ENCODE measurements at places on chromosomes 2 and 18.

DNA sequence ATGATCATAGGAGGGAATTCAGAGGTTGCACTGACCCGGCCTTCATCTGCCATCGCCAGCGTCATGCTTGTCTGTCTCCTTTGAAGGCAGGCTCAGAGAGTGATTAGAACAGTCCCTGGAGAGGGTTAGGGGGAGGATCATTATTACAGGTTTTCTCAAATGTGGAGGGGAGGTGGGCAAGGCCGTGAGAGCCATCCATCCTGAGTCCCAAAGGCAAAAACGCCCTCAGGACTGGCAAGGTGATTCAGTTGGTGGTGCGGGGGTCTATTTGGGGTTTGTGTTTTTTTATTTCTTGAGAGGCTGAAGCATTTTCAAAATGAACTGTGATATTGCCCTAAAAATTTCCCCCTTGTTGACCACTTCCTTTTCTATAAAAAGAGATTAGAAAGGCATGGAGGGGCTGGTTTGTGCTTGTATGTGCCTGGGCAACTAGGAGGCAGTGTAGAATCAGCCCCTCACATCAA is 39.3 kb upstream of the GYPC start:
- no peak for DNase-seq

DNA sequence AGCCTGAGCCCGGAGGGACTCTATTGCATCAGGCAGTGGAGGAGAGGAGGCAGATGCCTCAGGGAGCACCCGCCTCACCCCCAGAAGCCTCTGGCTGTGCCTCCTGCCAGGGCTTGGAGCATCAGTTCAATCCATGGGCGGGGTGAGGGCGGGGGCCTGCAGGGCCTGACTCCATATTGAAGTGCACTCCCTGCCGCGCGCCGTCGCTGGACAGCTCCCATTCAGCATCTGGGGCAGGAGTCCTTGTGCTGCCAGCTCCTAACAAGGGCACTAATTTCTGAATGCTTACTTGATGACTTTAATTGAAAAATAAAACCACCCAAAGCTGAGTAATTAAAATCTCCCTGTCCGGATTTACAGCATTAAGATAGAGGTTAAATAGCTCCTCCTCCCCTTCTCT is 23.8 kb downstream of the C1QL2 start:
- no peak for DNase-seq

DNA sequence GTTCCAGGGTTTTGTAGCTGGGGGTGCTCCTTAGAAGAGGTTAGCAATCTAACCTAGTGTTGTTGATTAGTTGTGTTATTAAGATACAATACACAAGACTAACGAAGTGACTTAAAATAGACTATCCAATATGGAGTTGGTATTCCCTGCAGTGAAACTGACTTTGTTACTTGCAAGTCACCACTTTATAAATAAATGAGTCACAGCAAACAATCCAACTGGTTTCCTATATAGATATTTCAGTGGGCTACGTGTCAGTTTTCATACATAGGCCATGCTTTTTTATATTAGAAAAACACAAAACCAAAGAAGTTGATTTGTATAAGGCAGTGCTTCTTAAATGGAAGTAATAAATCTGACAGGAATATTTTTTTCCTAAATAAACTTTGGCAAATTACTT is 274.0 kb downstream of the CAMKMT start:
- DNase-seq, result no peak

GRCh38 chr2:143553261-143553660 is 424.0 kb downstream of the ARHGAP15 start:
- no peak for DNase-seq

GRCh38 chr2:112622528-112622849 is 23.2 kb upstream of the SLC20A1 start:
- DNase-seq, result no peak

DNA sequence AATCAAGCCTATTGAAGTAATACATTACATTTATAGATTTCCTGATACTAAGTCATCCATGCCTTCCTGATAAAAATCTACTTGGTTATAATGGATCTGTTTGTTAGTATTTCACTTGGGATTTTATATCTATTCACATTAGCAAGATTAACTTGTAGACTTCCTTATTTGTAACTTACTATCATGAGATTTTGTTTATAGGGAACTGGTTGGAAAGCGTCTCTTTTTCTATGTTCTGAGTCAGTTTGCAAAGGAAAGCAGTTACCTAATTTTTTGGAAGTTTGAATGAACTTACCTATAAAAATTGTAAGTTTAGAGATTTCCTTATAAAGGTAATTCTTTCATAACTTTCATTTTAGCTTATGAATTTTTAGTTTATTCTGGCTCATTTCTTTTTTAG is 141.4 kb downstream of the SMAD7 start:
- no peak for DNase-seq

DNA sequence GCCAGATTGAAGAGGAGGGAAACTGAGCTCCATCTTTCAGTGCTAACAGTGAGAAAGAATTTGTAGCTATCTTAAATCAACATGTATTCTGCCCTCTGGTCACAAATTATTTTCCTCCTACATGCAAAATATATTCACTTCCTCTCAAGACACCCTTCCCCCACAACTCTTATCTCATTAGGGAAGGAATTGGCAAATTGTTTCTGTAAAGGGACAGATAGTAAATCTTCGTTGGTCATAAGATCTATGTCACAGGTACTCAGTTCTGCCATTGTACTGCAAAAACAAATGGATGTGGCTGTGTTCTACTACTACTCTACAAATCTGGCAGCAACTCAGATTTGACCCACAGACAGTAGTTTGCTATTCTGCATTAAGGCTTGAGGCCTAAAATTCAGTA is 53.0 kb upstream of the CYP20A1 start:
- DNase-seq, result no peak

GRCh38 chr18:59083136-59083818 is 56.4 kb upstream of the SEC11C start:
- DNase-seq, result no peak

GRCh38 chr2:36549165-36549574 is 48.8 kb downstream of the FEZ2 start:
- DNase-seq, result no peak

DNA sequence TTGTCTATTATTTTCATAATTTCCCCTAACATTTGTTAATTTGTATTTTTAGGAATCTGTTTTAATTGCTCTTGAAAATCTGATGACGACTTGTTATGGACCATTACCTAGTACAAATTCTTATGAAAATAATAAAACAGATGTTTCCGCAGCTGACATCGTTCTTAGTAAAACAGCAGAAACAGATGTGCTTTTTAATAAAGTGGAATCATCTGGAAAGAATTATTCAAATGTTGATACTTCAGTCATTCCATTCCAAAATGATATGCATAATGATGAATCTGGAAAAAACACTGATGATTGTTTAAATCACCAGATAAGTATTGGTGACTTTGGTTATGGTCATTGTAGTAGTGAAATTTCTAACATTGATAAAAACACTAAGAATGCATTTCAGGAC is 69.9 kb downstream of the PMS1 start:
- DNase-seq, result no peak

- no peak for DNase-seq
Measured at GRCh38 chr2:232444409-232445148, 11.4 kb upstream of the ALPI start.

- no peak for DNase-seq
Measured at GRCh38 chr2:169291517-169291916, 70.8 kb downstream of the LRP2 start.

DNA sequence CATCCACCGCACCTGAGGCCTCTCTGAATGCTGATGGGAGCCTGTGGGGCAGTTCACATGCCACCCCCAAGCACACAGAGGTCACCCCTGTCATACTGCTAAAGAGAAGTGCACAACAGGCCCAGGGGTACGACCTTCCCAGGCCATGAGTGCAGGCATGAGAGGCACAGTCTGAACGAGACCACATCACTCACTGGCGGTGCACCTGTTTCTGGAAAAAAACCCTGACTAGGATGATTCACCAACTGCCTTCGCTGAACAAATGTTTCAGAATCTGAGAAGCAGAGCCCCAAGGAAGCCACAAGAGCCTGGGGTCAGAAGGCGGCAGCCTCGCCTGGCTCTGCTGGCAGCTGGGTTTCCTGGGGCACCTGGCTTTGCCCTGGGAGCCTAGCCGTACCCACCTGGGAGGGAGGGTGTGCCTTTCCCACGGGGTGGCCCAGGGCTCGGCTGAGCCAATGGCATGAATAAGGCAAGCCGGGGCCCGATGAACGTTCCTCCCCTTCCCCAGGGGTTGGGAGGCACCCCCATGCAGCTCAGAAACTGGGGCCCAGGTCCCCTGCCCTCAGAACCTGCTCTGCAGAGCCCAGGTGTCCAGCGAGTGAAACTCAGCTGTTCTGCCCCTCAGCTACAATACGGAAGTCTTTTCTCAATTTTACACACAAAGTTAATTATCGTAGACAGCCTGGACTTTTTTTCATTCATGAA is 73.8 kb downstream of the HDAC4 start:
- no peak for DNase-seq

DNA sequence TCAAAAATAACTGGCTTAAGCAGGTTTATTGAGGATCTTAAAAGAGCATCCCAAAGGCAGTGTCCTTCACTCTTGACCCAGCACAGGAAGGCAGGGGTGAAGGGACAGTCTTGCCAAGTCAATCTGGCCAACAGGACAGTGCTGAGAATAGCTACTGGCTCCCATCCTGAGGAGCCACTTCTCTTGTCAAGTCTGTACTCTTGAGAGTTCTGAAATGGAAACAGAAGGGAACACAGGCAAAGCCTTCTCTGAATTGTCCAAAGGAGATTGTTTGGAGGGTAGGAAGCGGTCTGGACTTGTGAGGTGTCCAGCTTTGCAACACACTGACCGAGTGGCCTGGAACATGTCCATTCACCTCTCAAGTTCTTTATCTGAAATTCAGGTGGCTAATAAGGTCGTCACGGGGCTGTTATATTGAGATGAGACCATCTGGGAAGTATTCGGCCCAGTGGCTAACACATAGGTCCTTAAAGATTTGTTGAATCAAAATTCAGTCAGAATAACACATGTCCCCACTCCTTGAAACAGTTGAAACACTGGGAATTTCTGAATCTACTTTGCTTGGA is 99.5 kb upstream of the FHL2 start:
- DNase-seq, result no peak

DNA sequence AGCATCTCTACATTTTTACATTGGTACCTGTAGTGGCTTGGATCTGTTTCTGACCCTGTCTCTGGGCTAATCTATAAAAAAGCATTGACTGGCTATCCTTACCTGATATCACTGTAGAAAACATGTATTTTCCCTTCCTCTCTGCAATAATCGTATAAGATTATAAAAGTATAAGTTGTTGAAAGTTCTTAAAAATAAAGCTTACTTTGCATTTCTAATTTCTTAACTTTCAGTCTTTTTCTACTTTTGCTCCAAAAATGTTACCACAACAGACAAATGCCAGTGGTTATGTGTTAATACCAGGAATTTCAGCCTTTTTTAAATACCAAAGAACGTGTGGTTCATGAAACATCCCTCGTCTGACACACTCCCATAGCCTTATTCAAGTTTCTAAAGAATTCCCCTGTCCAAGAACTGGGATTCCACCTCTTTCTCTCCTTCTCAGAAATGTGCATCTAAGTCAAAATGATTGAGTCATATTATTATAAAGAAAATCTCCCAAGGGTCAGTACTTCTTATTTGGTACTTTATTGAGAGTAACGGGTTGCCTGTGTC is 28.5 kb upstream of the ACKR3 start:
- no peak for DNase-seq

DNA sequence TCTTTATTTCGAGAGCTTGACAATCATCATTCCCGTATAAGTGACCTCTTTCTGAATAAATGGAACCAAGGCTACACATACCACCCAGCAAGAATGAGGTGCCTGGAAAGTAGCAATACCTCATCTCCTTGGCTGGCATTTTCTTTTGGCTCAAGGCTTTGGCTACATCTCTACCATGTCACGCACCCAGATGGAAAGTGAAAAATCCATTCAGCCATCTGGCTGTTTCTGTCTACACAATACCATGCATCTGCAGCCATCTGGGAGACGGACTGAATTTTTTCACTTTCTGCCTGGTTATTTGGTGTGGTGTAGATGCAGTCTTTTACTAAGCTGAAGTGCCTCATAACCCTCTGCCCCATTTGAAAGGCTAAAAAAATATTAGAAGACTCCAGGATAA is 566.9 kb downstream of the BCL11A start:
- DNase-seq, result no peak

GRCh38 chr2:219571311-219572236 is at the start of gene OBSL1:
OBSL1 (minus strand) TSS chr2:219571539; CDS start chr2:219571232, 307 bp downstream.
- peak; percentile 30 for DNase-seq

GRCh38 chr2:16626497-16626896 is 39.1 kb downstream of the CYRIA start:
- DNase-seq, result no peak

- DNase-seq, result no peak
Measured at GRCh38 chr2:240520974-240521350, 36.8 kb downstream of the ANKMY1 start.

GRCh38 chr2:37389989-37390765 is 45.7 kb downstream of the QPCT start:
- DNase-seq, result no peak

DNA sequence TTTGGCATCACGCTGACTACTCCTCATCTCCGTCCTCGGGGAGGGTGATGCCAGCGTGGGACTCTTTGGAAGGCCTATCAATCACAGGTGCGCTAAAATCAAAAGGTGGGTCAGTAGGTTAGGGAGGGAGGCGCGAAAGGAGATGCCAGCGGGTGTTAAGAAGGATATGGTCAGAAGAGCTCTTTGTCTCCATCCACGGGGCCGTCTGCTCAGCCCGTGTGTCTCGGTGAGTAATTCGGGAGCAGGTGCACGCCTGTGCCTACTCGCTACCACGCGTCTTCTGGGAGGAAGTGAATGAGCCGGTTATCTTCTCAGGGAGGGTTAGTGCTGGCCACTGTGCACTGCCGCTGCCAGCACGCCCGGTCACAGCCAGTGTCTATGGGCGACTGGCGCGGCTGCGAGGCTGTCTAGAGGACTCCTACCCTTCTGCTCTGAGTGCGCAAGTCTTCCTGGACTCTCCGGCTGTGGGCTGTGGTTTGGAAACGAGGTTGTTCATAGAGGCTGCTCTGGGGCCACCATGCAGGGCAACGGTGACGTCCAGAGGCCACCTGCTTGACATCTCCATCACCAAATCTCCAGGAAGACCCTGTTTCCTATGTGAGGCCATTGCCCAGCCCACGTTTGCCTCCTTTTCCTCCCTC is 153.4 kb downstream of the MBP start:
- no peak for DNase-seq

DNA sequence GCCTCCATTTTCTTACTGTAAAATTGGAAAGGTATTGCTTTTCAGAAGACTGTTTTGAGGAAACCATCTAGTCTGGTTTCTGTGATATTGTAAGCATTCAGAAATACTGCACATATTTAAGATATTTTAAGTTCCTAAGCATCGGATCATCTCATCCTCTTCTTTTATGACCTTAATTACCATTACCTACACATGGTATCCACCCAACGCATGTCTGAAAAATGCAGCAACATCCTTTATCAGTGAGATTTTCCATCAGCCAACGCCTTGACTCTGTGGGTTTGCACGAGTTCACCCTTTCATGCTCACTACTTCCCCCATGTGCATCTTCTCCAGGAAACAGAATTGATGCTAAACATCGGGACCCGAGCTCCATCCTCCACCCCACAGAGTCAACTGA is 84.3 kb downstream of the COL4A4 start:
- DNase-seq, result no peak
